ENCODE measurements at places on chromosomes 3 and 15.

GRCh38 chr15:101052681-101053121 lies 133.5 kb downstream of the LRRK1 start:
- no peak for DNase-seq

DNA sequence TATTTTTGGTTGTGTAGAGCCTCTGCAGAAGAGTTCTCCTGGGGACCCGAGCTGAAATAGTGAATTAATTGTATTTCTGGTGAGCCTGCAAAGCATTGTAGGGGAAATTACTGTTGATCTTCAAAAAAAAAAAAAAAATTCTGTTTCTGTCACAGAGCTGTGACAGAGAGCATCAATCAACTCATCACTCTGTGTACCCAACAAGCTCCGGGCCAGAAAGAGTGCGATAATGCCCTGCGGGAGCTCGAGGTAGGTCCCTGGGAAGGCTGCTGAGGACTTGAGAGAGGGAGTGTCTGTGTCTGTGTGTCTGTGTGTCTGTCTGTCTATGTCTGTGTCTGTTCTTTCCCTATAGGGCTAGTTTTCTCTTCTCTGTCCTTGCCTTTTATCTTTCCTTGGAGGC lies 294.4 kb upstream of the TPM1 start:
- no peak for DNase-seq

DNA sequence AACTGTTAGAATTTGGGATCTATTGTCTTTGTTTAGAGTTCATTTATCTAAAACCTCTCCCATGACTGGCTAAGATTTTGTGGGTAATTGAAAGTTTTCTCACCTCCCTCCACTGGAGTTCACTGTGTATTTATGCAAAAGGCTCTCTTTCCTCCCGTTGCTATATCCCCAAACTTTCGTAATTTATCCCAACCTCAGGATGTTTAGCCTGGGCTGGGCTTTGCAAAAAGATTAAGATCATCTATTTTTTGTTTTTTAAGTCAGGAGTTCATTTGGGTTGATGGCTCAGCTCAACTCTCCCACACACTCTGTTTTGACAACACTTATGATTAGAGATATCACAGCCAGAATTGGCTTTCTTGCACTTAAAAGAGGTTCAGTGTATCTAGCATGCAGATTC lies 27.0 kb downstream of the SUCNR1 start:
- no peak for DNase-seq

GRCh38 chr3:195111766-195112165 lies 159.2 kb downstream of the XXYLT1 start:
- DNase-seq = no peak

All from stimulated activated CD8-positive, alpha-beta memory T cell treated with anti-CD3 and anti-CD28 coated beads, Interleukin-4, amount 100 ng/mL, for 4 hours (primary cell).